ENCODE measurements at places on chromosomes 12 and 14.

GRCh38 chr14:67068251-67068650 lies 121.0 kb upstream of the GARIN2 start:
- no peak for DNase-seq

- DNase-seq = no peak
Observed at GRCh38 chr14:79658221-79658620, 553.1 kb downstream of the DIO2 start.

DNA sequence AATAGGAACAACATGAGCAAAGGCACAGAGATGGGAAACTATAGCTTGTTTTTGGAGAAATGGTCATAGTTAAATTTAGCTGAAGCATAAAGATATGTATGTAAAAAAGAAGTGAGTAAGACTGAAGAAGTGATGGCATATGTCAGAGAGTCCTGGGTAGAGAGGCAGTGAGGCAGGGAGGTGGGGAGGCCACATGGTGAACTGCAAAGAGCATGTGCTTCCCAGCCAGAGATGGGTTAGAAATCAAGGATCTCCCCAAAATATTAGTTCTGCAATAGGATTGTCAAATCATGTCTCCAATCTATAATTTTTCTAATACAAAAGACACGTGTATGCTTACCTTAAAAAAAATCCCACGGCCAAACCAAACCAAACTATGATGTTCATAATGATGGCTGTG lies 82.1 kb upstream of the STXBP6 start:
- no peak for DNase-seq

- DNase-seq = peak; percentile 81
Observed at GRCh38 chr14:54730156-54730961, 163.4 kb downstream of the SAMD4A start.

DNA sequence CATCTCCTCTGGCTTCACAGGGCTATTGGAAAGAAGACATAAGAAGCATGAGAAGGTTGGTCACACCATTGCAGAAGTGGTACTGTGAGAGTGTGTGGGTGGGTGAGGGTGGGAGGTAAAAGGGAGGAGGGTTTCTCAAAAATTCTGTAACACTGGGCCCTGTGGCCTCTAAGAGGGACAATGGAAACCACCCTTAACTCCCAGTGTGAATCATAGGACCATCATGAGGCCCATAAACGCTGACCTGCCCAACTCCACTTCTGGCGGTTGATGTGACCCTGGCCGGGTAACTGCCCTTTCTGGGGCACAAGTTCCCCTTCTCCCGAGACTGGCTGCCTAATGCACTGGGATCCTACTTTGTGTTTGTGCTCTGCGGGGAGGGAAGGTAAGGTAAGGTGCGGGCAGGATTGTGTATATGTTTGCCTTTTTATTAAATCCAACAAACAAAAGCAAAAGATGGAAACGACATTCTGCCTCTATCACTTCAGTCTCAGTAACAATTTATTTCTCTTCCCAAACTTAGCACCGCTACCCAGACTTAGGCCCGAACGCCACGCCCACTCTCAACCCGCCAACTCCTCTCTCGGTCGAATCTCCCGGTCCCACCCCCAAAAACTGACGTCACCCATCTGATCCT lies 551 bp downstream of the METTL1 start:
- DNase-seq = peak; percentile 96

GRCh38 chr14:37623971-37624370 lies 28.5 kb downstream of the TTC6 start:
- no peak for DNase-seq

GRCh38 chr12:57734591-57734990 lies 4.0 kb downstream of the AGAP2 start:
- DNase-seq = no peak

Measured in skin of body (tissue), 3 donors.